ENCODE measurements at places on chromosomes 6 and 20.

- no peak for DNase-seq
Observed at GRCh38 chr6:1538810-1539478, 70.8 kb upstream of the FOXC1 start.

DNA sequence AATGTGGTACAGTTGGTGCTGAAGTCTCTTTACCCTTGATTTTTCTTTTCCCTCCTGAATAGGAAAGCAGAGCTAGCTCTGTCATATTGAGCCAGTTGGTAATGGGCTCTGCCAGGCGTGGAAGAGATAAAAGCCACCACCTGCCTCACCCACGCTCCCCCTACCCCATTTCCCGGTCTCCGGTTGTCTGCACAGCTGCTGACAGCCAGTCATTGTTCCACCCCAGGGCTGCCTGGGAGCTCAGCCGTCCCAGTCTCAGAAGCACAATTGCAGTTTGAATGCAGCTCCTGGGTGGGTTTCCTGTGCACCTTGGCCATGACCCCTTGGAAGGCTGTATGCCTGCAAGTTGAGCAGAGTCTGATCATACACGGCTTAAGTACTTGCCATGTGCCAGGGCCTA is 675.2 kb upstream of the FLRT3 start:
- DNase-seq: no peak

- no peak for DNase-seq
Observed at GRCh38 chr6:147972448-147972847, 370.2 kb upstream of the SASH1 start.

DNA sequence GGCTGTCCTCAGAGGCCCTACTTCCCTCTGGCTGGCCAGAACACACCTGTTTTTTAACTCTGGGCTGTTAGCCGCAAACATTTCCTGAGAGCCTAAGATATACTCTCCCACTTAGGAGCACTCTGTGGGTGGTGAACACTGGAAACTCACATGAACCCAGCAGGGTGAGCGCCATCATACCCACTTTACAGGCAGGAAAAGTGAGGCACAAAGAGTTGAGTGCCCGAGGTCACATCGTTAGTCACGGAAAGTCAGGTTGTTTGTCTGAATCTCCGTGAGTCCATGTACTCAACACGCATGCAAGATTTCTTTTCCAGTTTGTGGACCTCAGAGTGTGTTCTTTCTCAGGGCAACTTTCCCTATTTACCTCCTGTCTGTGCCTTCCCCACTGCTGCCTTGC is 1.9 kb downstream of the BAK1 start:
- DNase-seq: no peak

GRCh38 chr6:13427316-13427715 is 60.1 kb downstream of the GFOD1 start:
- DNase-seq: no peak

- no peak for DNase-seq
Observed at GRCh38 chr6:29376003-29376402, 912 bp upstream of the OR12D3 start.

DNA sequence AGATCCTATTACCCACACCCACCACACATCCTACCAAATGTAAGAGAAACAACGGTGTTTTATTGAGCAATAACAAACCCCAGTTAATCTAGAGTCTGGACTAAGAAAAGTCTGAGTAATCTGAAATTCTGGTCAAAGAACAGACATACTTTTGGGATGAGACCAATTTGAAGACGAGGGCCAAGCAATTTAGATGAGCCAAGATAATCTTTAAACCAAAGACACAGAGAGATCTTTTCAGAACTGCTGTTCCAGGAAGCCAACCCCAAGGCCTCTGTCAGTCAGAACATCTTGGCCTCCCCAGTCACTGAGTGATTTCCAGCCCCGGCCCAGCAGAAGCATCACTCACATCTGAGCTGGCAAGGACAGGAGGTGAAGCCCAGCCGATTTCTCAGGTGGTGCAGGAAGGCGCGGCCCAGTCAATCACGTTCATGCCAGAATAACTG is 118.5 kb upstream of the SYNDIG1 start:
- no peak for DNase-seq

DNA sequence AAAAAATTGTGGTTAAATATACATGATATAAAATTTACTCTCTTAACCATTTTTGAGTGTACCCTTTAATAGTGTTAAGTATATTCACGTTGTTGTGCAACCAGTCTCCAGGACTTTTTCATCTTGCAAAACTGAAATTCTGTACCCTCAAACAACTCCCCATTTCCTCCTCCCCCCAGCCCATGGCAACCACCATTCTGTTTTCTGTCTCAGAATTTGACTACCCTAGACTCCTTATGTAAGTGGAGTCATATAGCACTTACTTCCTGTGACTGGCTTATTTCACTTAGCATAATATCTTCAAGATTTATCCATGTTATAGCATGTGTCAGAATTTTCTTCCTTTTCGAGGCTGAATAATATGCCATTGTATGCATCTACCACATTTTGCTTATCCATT is 5.1 kb downstream of the VPS16 start:
- no peak for DNase-seq

GRCh38 chr20:25484911-25485511 is 77.5 kb downstream of the GINS1 start:
- no peak for DNase-seq

- no peak for DNase-seq
Observed at GRCh38 chr6:63844287-63844686, 208.7 kb downstream of the PHF3 start.

DNA sequence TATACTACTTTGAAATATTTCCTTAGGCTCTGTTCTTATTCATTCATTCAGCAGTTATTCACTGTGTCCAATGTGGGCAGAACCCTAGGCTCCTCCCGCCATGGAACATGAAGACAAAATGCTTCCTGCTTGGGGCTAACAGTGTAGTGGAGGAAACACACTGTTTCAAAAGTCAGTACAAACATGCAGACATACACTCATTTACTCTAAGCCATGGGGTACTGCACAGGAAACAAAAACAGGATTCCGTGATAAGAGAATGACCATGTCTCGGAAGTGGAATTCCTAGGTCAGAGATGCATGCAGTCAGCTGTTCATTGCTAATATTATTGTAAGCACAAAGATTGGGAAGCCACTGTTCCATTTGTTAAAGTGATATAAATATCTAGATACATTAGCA is 18.4 kb upstream of the FAM209A start:
- no peak for DNase-seq

DNA sequence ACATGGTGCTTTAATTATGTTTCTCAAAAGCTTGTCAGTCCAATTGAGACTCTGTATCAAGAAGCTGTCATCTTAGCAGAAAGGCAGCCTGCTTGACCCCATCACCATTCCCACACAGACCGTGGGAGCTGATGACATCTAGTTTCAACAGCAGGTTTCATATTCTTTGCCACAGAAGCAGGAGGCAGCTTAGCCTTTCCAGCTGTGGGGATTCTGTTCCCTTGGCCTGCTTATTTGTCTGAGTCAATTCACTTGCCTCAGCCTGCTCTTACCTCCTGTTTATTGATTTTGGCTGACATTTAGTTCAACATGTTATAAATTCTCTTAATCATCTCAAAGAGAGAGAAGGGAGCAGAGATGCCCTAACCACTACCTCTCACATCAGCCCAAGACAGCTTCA is 527.7 kb downstream of the ADGRB3 start:
- DNase-seq: no peak

DNA sequence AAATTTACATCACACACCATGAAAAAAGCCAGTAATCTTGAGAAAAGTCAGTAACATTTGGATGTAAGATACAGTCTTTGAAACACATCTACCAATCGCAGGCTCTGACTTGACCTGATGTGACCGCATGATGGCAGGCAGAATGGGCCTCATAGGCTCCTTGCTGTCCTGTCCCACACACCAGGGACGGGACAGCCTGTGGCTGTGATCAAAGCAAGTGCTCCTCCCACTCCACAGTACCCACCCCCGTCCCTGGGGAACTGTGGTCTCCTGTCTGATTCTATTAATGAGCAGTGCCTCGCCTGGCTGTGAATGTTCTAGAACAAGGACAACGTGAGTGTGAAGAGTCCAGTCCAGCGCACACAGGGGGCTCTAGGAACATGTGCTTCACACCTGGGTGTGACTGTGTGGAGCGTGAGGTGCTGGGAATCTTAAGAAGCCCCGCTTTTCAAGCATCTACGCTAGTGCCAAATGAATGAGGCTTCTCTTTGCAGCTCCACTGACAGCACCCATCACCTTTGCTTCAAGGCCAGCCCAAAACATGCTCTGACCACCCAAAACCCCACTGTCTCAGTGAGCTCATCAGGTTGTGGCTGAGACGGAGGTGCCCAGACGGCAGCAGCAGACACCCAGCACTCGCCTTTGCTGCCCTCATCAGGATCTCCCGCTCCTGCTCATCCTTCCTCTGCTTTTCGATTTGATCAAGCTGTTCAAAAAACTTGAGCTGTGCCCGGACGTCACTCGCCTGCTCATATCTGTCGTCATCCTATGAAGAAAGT is 67.1 kb downstream of the TAF4 start:
- DNase-seq: no peak

DNA sequence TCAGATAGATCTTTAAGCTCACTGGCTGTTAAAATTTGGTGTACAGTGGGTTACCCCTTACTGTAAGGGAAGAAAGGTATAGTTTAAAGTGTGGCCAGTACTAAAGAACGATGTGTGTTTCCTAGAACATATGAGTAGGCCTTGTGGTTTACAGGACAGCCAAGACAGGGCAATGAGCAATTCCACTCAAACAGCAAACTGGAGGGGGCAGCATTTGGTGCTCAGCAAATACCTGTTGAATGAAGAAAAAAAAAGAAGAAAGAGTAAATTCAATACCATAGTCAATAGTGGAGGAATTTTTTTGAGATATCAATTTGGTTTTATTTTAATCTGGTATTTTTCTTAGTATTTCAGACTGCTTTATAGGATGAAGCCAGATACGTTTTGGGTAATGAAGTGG is 3.8 kb upstream of the NCOA5 start:
- no peak for DNase-seq

DNA sequence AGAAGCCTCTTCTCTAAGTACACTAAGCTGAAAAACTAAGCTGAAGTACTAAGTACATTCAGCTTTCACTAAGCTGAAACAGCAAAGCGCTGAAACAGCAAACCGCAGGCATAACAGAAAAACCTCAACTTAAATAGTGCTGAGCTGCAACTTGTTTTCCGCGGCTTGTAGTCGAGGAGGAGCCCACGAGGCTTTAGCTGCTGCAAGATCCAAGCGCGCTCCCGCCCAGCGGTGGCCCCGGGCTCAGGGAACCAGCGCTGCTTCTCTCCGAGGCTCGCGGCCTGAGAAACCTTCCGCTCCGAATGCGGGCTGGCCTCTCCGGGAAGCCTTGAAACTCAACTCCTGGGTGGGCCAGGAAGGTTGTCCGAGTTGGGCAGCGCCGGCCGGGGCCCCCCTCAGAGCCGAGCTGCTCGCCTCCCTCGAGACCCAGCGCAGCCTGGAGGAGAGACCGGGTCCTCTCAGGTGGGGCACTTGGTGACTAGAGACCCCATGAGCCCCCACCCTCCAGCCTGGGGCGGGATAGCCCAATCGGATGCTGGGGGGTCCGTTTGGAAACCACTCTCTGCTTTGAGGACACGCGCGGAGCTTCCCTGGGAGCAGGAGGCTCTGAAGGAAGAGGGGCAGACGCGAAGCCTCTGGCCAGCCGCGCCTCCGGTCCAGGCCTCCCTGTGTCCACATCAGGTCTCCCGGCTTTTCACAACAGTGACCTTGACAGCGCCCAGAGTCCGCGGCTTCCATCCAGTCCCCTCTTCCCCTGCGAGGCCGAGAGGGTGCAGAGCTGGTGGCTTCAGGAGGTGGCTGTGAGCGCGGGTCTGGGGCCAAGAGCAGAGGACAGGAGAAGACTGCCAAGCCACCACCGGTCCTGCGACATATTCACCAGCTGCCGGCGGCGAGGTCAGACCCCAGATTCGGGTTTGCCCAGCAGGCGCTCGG is 38.1 kb upstream of the HLA-E start:
- DNase-seq: peak; percentile 36

GRCh38 chr20:37922016-37922415 is 19.1 kb downstream of the VSTM2L start:
- no peak for DNase-seq

DNA sequence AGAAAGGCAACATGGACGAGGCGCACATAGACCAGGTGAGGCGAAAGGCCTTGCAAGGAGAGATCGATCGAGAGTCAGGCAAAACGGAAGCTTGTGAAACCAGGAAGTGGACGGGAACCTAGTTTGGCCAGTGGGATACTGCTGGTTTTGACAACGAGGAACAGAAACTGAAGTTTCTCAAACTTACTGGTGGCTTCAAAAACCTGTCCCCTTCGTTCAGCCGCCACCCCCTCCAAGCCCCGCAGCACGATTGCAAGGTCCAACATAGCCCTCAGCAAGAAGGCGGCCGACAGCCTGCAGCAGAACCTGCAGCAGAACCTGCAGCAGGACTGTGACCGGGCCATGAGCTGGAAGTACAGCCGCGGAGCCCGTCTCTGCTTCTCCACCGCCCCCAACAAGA is 238.0 kb downstream of the KHDC1L start:
- DNase-seq: no peak

- no peak for DNase-seq
Observed at GRCh38 chr6:122798099-122798641, 9.1 kb downstream of the SMPDL3A start.

GRCh38 chr6:108164815-108165706 is 761 bp upstream of the NR2E1 start:
- DNase-seq: no peak

- no peak for DNase-seq
Observed at GRCh38 chr6:96862560-96862959, 25.3 kb upstream of the GPR63 start.

DNA sequence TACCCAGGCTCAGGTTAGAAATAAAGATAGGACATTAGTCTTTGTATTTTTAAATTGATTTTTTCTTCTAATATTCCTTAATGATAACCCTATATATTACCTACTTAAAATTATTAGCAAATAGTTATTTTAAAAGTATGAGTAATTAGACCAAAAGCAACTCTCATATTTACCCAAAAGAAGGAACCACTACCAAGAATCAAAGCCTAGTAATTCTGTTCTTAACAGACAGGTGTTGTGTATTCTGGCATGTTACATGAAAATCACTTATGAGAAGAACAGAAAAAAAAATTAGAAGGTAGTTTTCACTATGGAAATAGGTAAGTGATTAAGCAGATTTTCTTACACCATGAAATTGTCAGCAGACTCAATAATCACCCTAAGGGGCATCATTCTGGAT is 105.1 kb downstream of the ATG5 start:
- no peak for DNase-seq

GRCh38 chr6:5053864-5054244 is 31.3 kb upstream of the PPP1R3G start:
- no peak for DNase-seq

- DNase-seq: peak; percentile 75
Observed at GRCh38 chr6:35522660-35523658, 10.3 kb upstream of the TULP1 start.

GRCh38 chr6:53827531-53827930 is 32.7 kb downstream of the LRRC1 start:
- DNase-seq: no peak
